Fibroblast of upper back skin (primary cell): ENCODE measurements at places on chromosomes 5 and 9.

- no peak for DNase-seq
Observed at GRCh38 chr5:164746723-164747122, 1241.3 kb downstream of the MAT2B start.

- no peak for DNase-seq
Observed at GRCh38 chr5:38718771-38719391, 126.9 kb upstream of the OSMR start.

DNA sequence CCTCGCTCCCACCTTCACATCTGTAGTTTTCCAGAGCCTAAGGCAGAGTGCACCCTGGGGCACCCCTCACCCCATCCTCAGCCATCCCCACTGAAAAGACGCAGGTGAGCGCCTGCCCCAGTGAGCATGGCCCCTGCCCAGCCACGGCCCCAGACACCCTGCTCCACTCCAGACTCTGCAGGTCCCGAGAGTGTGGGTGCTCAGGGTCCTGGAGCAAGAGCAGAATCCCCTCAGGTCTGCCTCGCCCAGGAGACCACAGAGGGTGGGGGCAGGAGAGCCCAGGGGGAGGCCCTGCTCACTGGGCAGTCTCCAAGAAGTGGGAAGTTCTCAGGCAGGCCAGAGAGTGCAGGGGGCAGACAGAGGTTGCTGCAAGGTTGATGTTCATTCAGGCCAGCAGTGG lies 158.6 kb upstream of the PPP1R26 start:
- DNase-seq: no peak

DNA sequence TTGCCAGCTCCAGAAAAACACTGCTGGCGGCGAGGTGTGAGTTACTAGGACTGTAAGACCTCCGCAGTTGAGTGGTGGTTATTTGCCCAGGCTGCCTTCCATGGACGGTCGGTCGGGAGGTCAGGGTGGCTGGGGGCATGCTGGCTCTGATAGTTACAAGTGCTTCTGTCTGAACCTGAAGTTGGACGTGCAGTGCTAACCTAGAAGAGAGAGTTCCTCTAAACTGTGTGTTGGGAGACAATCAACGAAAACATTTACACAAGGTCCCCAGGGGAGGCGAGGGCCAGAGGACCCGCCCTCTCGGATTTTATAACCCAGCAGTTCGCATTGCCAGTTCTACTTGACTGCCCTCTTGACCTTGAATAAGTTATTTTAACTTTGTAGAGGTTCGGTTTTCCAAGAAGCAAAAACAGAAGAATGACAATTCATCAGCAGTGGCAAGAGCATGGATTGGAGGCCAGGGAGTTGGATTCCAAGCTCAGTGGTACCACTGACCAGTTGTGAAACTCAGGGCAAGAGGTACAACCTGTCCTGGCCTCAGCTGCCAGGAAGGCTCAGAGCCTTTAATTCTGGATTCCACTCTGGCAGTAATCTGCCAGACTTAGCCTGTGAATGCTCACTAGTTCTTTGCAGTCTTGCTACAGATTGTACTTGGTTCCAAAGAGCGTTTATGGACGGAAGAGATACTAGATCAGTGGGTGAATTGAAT lies 28.7 kb upstream of the PDE8B start:
- no peak for DNase-seq

- DNase-seq: peak; percentile 78
Observed at GRCh38 chr9:137453643-137454081, 5.5 kb downstream of the NSMF start.

- peak; percentile 55 for DNase-seq
Observed at GRCh38 chr9:18122171-18122570, 351.8 kb upstream of the ADAMTSL1 start.

GRCh38 chr5:69451941-69452647 lies 37.2 kb downstream of the MARVELD2 start:
- no peak for DNase-seq

DNA sequence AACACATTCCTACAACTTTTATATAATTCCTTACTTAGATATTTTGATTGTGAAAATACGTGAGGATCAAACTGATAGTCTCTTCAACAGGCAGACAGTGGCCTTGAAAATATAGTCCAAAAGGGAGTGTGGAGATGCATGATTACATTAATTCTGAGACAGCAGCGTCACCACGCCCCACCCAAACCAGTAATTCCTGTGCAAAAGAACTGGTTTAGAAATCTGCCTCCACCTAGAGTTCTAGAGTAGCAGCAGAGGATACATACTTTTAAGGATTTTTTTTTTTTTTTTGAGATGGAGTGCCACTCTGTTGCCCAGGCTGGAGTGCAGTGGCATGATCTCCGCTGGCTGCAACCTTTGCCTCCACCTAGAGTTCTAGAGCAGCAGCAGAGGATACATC lies 1.6 kb upstream of the TUT7 start:
- no peak for DNase-seq

DNA sequence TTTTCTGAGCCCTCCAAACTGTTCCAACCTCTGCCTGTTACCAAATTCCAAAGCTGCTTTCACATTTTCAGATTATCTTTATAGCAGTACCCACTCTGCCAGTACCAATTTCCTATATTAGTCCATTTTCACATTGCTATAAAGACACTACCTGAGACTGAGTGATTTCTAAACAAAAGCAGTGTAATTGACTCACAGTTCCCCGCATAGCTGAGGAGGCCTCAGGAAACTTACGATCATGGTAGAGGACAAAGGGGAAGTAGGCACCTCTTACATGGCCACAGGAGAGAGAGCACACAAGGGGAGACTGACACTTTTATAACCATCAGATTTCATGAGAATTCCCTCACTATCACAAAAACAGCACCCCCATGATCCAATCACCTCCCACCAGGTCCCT lies 105.0 kb downstream of the DTWD2 start:
- no peak for DNase-seq

GRCh38 chr9:126154869-126155268 lies 171.8 kb upstream of the MVB12B start:
- no peak for DNase-seq

- no peak for DNase-seq
Observed at GRCh38 chr9:131580358-131580757, 35.0 kb downstream of the PRRT1B start.
